H7 (cell line): ENCODE measurements at places on chromosomes 13 and 19.
A peak's percentile ranks its signal among the peaks of the same experiment; 100 is the strongest.

- DNase-seq: no peak
Measured at GRCh38 chr19:6095760-6096159, 14.5 kb downstream of the RFX2 start.

DNA sequence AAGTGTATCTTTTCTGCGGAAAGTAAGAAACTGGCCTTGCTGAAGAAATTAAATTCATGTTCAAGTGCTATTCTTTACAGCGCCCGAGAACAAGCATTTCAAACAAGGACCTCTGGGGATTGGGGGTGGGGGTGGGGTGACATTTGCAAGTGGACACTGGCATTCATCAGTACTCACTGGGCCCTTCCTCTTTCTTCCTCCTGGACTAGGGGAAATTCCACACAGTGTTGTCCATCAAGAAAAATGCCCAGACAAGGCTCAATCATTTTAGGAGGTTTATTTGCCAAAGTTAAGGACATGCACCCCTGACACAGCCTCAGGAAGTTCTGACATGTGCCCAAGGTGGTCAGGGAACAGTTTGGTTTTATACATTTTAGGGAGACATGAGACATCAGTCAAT is 22.9 kb upstream of the OR10H1 start:
- no peak for DNase-seq

- no peak for DNase-seq
Measured at GRCh38 chr19:47152205-47152604, 21.6 kb downstream of the SAE1 start.

DNA sequence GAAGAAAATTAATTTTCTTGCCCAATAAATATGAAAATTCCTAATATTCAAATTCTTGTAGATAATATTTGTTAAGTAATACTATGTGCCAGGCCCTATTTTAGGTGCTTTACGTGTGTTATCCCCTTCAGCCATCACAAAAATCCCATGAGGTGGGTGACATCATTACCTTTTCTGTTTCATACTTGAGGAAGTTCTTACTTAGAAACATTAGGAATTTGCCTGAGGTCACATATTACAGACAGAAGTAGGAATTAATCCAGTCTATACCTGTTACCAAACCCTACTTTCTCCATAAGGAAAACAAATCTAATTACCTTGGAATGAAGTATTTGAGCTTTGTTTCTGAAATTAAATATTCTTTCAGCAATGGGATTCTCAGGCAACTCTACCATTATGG is 336.1 kb downstream of the GPC6 start:
- no peak for DNase-seq

GRCh38 chr19:11242864-11243797 is 3.7 kb downstream of the ANGPTL8 start:
- DNase-seq: peak; percentile 100

DNA sequence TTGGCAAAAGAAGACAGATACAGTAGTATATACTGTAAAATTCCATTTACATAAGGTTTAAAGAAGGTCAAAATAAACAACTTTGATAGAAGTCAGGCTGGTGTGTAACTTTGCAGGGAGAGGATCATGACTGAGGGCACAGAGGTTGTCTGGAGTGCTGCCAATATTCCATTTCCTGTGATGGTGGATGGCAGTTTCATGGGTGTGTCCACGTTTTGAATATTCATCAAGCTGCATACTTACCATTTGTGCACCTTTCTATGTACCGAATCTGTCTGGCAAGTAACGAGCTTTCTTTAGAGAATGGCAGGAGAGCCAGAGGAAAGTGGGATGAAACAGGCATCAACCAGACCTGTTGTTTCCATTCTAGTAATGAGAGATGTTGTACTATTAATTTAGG is 420.5 kb upstream of the HTR2A start:
- DNase-seq: no peak

DNA sequence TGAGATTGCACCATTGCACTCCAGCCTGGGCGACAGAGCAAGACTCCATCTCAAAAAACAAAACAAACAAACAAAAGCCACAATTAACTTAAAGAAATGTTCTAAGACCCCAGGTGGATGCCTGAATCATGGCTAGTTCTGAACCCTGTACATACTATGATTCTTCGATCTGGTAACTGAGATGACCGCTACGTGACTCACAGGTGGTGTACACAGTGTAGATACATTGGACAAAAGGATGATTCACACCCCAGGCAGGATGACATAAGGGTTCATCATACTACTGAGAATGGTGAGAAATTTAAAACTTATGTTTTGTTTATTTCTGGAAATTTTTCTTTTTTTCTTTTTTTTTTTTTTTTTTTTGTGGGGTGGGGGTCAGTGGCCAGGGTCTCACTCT is 6.5 kb downstream of the ZNF426 start:
- DNase-seq: no peak

DNA sequence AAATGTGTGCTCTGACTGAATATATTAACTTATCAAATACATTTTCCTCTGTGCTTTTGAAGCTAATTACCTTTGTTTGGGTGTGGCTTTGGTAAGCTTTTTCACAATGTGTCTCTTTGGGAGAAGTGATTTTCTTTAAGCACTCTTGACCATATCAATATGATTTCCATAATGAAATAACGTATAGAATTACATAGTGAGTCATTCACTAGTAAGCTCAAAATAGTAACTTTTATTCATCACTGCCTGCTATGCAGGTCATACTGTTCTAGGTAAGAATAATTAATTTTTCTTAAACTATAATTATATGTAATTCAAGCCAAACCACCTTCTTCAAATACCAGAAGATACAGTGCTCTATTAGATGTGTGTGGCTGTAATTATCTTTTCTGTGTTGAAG is 480.7 kb downstream of the MYO16 start:
- no peak for DNase-seq

- DNase-seq: no peak
Measured at GRCh38 chr13:75279834-75280369, 202.1 kb downstream of the TBC1D4 start.

DNA sequence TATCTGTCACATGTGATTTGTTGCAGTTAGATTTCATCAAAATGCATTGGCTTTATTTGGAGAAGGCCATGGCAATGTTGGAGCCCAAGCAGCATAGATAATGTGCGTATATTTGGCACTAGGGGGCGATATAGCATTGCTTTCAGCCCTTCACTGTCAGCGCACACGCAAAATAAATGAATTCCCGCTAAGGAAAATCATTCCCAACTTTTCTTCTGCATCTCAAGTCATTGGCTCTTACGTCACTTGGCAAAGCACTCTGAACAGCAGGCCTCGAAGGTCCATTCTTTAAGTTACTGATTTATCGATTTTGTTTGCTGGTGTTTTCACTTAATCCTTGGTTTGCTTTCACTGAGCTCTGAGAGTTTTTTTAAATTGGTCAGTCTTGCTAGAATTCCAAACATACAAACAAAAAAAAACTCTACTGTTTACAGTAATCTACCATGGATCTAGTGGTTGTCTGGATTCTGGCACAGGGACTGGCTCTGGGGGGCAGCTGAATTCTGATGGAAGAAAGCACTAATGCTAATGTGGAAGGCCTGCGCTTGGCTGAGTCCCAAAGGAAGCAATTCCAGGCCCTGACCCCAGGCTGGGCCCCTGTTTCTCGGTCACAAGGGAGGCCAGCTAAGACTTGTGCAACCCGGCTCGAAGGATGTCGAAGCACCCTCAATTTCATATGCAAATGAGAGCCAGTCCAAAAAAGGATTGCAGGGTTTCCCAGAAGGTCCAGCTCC is 97.7 kb upstream of the IPO5 start:
- DNase-seq: peak; percentile 38

DNA sequence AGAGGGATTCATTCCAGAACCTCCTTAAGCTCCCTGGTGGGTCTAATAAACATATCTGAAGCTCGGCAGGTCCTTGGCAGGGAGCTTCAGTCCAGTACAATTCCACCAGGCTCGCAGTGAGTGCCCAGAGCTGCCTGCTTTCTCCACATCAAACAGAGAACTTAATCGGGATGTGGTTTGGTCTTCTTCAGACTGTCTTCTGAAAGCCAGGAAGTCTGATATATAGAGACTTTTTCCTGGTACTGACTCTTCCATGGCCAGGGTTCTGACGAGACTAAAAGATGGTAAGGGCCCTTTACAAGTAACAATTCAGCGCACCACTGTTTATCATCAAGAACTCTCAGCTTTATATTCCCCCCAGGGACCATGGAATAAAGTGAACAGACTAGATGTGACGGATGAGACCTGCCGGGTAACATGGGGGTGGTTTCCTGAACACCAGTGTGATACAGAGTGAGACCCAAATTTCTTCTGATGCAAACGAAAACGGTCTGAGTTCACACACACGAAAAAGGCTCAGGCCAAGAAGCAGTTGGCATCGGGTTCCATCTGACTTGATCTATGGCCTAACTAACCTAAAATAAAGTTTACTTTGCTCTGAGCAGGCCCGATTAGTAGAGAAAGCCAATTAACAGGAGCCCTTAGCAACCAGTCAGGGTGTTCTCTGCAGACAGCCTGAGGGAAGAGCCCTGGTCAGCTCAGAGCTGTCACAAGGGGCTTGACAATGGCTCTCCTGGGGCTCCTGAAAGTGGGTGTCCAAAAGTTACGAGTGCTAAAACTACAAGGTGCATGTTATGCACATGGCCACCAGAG is 29.0 kb downstream of the RANBP3 start:
- DNase-seq: no peak

DNA sequence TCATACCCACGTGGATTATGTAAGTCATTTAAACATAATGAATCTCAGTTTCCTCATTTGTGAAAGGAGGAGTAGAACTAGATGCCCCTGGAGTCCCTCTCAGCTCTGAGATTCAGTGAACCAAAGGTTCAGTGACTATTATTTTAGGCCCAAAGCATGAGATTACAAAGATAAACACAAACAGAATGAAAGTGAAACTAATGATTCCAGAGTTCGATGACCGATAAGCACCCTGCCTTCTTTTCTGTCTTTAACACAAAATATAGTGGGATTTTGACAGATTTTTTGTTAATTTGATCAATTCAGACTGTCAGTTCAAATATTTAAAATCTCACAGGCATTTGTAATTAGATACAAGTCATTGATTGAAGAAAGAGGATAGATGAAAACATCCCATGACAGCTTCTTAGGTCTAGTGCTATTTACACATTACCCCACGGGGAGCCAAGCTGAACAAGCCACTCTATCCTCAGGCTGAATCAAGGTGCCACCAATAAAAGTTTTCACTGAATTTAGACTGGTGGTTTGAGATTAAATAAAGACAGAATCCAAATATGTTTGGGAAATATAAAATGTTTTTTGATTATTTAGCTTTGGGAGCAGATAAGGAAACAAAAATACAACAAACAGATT is 64.6 kb upstream of the RAP2A start:
- DNase-seq: no peak

DNA sequence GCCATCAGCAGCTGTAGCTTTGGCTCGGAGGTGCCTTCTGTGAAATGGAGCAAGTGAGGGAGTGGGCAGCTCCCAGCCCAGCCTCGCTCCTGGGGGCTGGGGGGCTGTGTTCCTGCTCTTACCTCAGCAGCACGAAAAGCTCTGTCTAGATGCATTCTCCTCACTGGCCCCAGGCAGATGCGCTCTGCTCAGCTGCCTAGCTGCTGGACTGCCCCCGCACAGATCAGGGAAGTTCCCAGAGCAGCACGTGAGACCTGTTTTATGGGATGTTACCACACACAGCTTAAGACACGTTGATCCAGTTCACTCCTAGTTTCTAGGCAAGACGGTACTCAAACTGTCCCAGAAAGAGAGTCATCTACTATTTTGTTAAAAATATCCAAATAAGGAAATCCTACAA is 13.6 kb downstream of the LCP1 start:
- DNase-seq: no peak

DNA sequence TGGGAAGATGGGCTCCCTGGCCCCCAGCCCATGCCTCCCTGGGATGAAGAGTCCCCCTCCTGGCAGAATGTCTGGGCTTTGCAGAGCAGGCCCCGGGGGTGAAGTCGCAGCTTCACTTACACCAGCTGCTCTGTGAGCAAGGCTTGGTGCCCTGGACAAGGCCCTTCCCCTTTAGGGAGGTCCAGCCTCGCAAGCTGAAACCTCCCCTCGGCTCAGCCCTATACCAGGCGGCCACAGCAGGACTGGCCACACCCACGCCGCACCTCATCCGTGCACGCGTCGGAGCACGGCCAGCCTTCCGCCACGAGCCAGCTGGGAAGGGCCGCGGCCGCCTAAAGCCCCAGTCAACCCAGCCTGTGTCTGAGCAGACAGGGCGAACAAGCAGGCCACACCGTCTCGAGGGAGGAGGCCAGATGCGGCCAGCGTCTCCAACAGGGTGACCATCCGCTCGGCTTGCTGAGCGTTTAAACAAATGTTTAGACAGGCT is 83.2 kb upstream of the MCF2L start:
- DNase-seq: peak; percentile 95

DNA sequence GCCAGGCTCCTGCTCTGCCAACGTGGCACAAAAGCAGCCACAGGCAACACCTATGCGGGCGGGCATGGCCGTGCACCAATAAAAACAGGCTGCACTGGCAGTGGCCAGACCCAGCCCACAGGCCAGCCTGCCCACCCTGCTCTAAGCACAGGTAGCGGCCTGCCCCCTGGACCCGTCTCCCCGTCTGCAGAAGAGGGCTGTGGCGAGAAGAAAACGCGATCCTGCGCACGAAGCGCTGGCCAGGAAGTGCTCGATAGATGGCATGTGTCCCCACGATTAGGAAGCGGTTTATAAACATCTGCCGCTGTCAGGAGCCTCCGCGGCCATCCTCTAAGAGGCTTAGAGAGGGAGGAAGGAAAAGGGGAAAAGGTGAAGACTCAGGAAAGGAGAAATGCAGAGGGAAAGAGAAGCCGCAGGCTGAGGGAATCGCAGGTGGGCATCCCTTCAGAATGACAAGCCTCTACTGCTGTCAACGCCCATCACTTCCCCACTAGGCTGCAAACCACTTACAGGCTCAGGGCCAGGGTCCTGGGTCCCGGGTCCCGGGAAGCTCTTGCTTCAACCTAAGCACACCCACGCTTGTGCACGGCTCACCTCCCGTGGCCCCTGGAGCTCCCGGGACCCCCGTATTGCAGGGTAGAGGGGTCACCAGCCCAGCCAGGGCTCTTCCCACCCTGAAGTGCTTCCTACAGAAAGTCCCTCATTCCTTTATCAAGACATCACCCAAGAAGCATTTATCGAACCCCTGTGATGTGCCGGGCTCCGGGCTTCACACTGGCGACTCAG is 10.5 kb downstream of the MLLT1 start:
- DNase-seq: peak; percentile 33

GRCh38 chr13:33110713-33111413 is 94.6 kb downstream of the KL start:
- no peak for DNase-seq

DNA sequence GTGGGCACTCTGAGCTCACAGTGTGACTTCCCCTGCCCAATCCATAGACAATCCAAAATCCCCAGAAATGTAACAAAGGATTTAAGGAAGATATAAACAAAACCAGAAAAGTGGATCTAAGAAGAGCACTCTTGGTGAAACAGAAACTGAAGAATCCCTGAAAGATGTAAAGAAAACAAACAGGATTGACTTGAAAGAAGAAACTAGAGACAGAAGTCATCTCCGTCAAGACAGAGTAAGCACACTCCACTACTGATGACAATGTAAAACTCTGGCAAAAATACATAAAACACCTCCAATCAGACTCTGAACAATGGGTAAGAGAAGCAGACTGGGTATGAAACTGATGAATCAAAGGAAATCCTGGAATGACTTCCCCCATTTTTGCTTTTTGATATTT is 13.5 kb downstream of the TUBGCP3 start:
- no peak for DNase-seq
